Hypothalamus (tissue), 51 donors: ENCODE measurements at places on chromosomes 7 and 10.

DNA sequence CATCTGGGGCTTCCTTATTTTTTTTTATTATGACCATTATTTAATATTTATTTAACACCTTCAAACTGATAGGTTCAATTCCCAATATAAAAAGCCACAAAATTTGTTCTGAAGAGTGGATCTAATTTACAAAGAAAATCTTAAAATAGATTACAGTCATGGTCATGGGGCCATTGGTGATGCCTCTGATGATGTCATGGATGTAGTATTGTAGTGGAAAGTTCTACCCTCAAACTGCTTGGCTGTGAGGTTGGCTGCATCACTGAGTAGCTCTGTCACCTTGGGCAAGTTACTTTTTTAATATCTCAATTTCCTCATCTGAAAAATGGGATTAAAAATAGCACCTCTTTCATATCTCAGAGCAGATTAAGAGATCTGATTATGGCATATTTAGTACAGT, 128.5 kb downstream of the DKK1 start:
- DNase-seq: no peak

GRCh38 chr7:63918986-63919385, 79.7 kb upstream of the ZNF722 start:
- DNase-seq: no peak

- no peak for DNase-seq
Observed at GRCh38 chr10:26621243-26621888, 76.1 kb upstream of the PDSS1 start.

DNA sequence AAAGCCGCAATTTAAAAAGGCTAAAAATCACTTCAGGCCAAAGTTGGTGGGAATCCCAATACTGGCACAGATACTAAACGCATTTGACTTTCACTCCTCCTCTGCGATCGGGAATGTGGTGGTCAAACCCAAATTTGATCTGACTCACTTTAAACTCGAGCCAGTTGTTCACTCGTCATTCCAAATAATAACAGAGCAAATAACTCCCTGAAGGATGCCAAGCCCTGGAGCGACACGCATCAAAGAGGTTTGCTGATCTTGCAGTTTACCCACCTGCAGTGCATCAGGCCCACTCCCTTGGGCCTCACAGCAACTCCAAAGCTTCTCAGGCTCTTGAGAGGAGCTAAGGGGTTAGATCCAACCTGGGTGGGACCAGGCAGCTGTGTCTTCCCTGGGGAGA, 12.2 kb downstream of the PTN start:
- no peak for DNase-seq

- DNase-seq: no peak
Observed at GRCh38 chr10:75434291-75434690, 2.9 kb downstream of the LRMDA start.

GRCh38 chr10:61125560-61126170, 181.7 kb upstream of the RHOBTB1 start:
- DNase-seq: no peak

GRCh38 chr7:17745610-17746009, 194.7 kb downstream of the SNX13 start:
- no peak for DNase-seq

GRCh38 chr7:154178895-154179294, 126.7 kb downstream of the DPP6 start:
- DNase-seq: no peak

GRCh38 chr10:22723343-22723779, 9.0 kb upstream of the PIP4K2A start:
- DNase-seq: no peak

- DNase-seq: no peak
Observed at GRCh38 chr7:69177941-69178494, 420.3 kb upstream of the AUTS2 start.

- no peak for DNase-seq
Observed at GRCh38 chr7:128115821-128116723, 84.8 kb upstream of the LRRC4 start.

DNA sequence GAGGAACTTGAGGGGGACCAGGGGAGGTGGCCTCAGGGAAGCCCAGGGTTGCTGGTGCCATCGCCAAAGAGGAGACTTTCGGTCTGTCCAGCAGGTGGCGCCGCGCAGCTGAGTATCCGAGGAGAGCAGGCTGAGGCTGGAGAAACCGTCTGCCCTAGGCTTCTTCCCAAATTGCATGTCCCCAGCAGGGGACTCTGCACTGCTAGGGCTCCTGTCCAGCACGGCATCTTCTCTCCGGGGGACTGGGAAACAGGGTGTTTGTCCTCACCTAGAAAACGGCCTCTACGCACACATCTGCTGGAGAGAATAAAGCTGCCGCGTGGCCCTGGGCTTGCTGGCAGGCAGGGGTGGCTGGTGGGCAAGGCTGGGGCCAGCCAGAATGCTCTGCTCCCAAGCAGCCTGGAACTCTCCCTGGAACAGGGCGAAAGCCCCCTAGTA, 161.9 kb downstream of the SH2D4B start:
- peak; percentile 69 for DNase-seq

GRCh38 chr7:16465469-16466361, at the start of gene SOSTDC1:
Gene SOSTDC1 (minus strand): TSS chr7:16465738. CDS start chr7:16465668, 70 bp downstream.
- no peak for DNase-seq

GRCh38 chr10:124656113-124656490, 88.1 kb downstream of the FAM53B start:
- no peak for DNase-seq

- DNase-seq: no peak
Observed at GRCh38 chr7:93622036-93623033, 47.8 kb upstream of the CALCR start.

DNA sequence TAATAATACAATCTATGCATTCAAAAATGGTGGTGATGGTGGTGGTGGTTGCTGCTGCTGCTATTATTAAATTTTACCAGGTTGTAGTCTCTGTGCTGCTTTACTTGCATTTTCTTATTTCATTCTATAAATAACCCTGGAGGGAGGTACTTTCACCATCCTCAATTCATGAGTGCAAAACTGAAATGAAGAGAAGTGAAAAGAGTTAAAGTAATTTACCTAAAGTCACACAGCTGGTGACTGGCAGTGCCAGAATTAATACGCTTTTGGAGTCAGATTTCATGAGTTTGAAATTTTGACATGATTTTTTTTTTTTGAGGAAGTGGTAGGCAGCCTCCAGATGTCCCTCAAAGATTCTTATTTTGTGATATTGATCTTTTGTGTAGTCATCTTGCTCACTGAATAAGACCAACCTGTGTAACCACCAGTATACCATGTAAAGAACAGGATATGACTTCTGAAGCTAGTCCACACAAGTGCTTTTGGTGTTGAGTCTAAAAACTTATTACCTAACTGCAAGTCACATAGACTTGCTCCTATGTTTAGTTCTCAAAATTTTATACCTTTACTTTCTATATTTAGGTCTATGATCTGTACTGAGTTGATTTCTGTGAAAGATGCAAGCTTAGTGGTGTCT, 218.8 kb downstream of the ZWINT start:
- no peak for DNase-seq

DNA sequence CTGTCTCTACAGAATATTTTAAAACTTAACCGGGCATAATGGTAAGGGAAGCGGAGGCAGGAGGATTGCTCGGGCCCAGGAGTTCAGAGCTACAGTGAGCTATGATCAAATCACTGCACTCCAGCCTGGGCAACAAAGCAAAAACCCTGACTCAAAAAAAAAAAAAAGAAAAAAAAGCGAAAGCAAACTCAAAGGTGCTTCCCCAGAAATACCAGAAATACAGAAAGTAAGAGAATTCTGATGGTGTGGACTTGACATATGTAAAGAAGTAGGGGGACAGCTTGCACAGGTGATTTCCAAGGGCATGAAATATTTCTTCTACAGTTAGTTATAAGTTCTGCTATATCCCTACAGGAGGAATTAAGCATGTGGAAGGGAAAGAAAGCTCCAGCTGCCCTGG, 69.7 kb upstream of the APBB1IP start:
- no peak for DNase-seq

- no peak for DNase-seq
Observed at GRCh38 chr10:35458500-35459448, 122.5 kb downstream of the CCNY start.

GRCh38 chr10:110502851-110503301, 5.2 kb downstream of the DUSP5 start:
- DNase-seq: no peak

- DNase-seq: no peak
Observed at GRCh38 chr7:137421366-137421765, 77.8 kb upstream of the PTN start.

DNA sequence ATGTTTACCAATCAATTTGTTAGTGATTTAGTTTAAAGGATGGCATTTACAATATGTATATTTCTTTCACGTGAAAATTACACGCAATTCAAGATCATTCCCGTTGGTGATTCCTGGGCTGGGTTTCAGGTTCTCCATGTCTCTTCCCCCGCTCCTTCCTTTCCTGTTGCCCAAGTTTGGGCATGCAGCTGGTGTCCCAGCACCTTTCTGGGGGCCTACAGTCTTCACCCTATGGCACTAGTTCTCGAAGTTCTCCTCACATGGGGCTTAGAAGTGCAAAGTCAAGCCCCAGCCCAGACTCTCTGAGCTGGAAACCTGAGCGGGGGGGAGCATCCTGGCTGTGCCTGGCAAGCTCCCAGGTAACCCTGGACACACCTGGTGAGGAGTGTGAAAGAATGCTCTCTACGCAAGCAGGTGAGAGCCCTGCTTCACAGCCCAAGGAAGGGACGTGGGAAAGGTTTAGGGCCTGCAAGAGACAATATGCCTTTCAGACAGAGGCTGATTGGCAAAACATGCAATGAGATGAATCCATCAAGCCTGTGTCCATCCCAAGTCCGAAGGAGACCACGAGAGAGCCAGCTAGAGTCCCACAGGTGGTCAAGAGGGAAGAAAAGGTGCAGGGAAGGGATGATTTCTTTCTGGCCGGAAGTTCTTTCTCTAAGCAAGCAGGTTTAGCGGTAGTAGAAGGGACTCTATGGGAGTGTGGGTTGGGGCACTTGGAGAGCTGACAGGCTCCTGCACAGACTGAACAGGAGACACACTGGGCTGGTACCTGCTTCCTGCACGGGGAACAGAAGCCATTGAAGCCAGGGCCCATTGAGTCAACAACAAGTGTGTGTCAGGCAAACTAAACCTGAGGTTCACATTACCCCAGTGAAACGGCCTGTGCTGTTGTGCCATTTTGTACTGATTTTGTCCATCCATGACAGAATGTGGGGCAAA, 131.1 kb downstream of the ADARB2 start:
- no peak for DNase-seq

- DNase-seq: no peak
Observed at GRCh38 chr7:54080971-54081370, 461.2 kb upstream of the VSTM2A start.

GRCh38 chr7:81600608-81601007, 169.2 kb downstream of the HGF start:
- DNase-seq: no peak

DNA sequence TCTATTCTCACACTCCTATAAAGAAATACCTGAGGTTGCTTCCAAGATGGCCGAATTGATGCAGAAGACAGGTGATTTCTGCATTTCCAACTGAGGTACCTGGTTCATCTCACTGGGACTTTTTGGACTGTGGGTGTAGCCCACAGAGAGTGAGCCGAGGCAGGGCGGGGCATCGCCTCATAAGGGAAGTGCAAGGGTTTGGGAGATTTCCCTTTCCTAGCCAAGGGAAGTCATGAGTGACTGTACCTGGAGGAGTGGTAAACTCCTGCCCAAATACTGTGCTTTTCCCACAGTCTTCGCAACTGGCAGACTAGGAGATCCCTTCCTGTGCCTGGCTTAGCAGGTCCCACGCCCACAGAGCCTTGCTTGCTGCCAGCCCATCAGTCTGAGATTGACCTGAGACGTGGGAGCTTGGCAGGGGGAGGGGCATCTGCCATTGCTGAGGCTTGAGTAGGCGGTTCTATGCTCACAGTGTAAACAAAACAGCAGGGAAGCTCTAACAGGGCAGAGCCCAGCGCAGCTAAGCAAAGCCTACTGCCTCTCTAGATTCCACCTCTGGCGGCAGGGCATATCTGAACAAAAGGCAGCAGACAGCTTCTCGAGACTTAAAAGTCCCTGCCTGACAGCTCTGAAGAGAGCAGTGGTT, 152.2 kb downstream of the ARL4A start:
- DNase-seq: no peak
